ENCODE measurements at places on chromosomes 1 and 21.

GRCh38 chr1:41249319-41249718 is 7.2 kb upstream of the SCMH1 start:
- DNase-seq, result no peak

GRCh38 chr1:154747740-154748404 is 122.2 kb downstream of the KCNN3 start:
- peak; percentile 49 for DNase-seq

DNA sequence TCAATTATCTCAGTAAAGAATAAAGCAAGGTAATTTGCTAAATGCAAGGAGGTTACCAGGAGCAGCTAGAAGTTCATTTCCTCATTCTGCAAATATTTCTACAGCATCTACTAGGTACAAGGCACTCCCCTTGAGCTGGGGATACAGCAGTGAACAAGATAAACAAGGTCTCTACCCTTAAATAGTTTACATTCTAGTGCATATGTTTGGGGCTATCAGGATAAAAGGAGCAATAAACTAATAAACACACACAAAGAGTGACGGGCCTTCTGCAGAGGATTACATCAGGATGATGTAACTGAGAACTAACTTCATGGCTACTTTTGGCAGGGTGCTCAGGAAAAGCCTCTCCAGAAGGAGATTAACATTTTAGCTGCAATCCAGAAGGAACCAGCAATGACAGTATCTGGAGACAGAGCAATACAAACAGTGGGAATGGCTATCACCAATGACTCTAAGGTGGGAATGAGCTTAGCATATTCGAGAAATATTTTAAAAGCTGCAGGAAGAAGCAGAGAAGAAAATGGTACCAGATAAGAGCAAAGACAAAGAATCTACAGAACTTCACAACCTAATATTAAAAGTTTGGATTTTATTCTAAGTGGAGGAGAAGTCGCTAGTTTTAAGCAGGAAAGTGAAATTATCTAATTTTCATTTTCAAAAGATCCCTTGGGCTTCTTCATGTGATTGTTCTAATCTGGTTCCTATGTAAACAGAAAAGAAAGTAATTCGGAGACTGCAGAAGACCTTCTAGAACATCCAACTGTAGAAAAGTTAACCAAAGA is 25.8 kb downstream of the TP53BP2 start:
- no peak for DNase-seq

- DNase-seq, result peak; percentile 62
Measured at GRCh38 chr1:153945795-153946621, 510 bp downstream of the DENND4B start.

GRCh38 chr1:178579562-178579961 is 66.7 kb downstream of the TEX35 start:
- no peak for DNase-seq

DNA sequence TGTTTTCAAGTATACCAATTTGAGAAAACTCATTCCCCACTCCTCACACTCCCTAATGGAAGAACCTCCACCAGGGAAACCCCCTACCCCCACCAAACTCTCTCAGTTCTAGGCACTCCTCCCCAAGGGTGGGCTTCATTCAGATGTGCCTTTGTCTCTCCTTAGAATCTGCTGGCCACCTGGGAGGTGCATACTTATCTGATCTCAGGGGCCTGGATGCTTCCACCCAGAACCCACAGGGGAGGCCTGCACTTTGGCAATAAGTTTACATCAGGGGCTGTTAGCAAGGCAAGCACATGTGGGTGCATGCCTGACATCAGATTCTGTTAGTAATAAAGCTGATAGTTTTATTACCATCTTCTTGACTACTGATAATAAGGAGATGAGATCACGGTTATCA is 32.5 kb upstream of the SLAMF9 start:
- DNase-seq, result no peak

DNA sequence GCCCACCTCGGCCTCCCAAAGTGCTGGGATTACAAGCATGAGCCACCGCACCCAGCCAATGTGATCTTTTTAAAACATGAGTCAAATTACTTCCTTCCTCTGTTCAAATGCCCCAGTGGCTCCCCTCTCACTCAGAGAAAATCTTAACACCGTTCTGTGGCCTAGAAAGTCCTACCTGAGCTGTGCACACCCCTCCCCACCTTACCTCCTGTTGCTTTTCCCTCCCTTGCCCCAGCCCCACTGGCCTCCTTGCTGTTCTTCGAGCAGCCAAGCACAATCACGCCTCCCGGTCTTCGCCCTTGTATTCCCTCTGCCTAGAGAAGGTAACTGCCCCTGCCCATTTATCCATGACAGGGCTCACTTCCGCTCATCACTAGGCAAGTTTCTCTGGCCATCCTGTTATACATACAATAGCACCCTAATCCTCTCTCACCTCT is 62.6 kb upstream of the RPL11 start:
- no peak for DNase-seq

DNA sequence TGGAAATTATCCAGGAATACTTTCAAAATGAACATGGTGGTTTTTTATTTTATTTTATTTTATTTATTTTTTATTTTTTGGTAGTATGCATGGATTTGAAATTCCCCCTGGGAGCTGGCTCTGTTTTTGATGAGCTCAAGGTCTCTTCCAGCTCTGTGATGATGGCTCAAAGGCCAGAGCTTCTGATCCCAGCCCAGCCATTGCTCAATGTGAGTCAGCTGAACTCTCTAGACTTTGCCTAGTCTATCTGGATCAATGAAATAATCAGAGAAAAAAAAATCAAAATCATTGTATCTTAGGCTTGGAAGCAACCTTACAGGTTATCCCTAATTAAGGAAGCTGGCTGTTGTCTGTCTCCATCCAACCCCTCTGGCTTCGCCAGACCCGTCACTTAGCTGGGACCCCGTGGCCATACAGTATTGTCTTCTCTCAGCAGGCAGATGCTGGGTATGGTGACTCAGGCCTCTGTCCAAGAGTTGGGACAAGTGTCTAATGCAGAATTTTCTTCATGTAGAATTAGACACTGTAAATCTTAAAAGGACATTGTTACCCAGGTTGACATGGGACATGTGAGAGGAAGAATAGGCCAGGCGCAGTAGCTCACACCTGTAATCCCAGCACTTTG is 90.2 kb upstream of the LPGAT1 start:
- no peak for DNase-seq

- no peak for DNase-seq
Measured at GRCh38 chr1:207115269-207115668, 11.2 kb downstream of the C4BPA start.

GRCh38 chr1:2981981-2982614 is 39.2 kb upstream of the ACTRT2 start:
- no peak for DNase-seq

GRCh38 chr1:149849947-149850360 is 49.4 kb upstream of the BOLA1 start:
- DNase-seq, result no peak

DNA sequence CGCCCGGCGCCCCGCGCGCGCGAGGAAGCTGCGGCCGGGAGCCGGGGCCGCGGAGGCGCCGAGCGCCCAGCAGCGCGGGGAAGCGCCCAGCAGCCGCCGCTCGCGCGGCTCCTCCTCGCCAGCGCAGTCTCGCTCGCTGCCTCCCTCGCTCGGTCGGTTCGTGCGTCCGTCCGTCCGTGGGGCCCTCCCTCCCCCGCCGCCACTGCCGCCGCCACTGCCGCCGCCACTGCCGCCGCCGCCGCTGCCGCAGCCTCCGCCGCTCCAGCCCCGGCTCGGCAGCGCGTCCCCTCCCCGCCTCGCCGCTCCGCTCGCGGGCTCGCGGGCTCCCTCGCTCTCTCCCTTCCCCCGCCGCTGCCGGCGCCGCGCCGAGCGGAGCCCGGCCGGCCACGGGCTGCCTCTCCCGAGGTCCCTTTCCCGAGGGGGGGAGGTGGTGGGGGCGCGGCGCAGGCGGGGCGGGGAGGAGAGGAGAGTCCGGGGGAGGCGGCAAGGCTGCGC is at the start of gene KCND3:
Gene KCND3, minus strand, starts transcription at position 138 of the 495 bp plus-strand sequence.
- DNase-seq, result no peak

GRCh38 chr1:172448995-172449584 is 5.2 kb upstream of the PIGC start:
- no peak for DNase-seq

DNA sequence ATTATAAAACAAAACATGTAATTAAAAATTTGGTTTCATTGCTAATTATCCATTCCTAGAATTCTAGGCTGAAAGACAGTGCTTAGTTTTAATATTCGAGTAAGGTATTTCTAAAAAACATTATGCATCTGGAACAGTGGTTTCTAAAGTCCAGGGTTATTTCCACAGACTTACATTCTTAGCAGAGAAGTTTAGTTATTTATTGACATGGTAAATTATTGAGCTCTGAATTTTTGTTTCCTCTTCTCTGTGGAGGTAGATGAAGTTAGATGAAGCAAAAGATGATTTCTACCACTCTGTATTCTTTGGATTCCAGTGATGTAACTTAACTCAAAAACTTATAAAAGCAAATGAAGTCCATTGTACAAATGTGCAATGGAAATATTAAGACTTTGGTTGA is 709.4 kb downstream of the MRPL39 start:
- no peak for DNase-seq

GRCh38 chr1:44481701-44482100 is 76.6 kb downstream of the RNF220 start:
- DNase-seq, result no peak

- DNase-seq, result peak; percentile 42
Measured at GRCh38 chr1:77281491-77282186, at the start of gene AK5. Gene AK5 (plus strand): TSS chr1:77282019. CDS start chr1:77282314, 295 bp downstream.

GRCh38 chr1:116279715-116280114 is 93.3 kb upstream of the ATP1A1 start:
- no peak for DNase-seq

DNA sequence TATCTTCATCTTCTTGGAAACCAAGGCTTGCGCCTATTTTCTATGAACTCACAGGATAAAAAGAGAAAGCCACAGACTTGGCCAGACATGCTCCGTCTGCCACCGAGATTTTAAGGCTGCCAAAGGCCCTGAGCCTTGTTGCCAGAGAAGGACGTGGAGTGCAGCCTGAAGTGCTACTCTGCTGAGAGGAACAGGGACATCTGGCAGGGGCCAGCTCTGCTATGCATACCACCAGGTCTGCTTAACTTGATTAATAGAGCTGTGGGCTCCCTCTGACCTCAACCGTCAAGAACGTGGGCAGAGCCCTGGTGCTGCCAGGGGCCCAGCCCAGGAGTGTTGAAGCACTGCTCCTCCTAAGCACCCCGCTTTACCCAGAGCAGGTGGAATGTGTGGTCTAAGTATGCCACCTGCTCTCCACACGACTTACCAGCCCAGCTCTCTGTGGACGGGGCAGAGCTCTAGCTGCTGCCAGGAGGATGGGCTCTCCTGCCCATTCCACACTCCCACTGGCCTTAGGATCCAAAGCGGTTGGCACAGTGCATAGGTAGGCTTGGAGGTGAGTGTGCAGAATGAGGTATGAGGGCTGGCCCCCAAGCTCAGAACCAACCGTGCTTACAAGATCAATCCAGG is 10.6 kb downstream of the HCRTR1 start:
- DNase-seq, result no peak

DNA sequence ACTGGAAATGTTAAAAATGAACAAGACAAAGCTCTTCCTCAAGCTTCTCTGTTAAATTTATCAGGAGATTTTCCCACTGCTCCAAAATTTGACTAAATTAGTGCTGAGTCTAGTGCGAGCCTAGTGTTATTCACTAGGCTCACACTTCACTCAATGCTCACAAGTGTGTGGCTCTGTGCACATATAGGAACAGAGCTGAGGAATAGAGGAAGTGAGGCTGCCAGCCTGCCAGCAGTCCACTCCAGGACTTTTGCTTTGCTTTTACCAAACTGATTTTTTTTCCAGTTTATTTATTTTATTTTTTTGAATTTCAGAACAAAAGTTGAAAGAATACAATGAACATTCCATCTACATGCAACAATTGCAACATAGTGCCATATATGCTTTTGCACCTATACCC is 87.2 kb downstream of the VAV3 start:
- DNase-seq, result no peak

DNA sequence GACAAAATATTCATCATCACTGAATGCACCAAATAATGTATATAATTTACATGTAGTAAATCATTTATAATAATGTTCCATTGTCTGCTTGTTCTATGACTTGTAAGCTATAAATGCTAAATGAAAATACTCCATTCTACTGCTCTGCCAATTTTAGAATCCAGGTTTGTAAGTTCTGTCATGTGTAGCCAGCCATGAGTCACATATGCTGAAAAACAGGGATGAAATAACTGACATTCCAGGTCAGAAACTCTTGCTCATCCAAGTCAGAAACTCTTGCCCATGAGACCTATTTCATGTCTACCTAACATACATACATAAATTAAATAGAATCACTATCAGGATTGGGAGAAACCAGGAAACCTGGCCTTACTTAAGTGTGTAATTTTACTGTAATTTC is 95.6 kb downstream of the ASH1L start:
- DNase-seq, result no peak

- DNase-seq, result no peak
Measured at GRCh38 chr1:178388418-178389145, 108.2 kb downstream of the CLEC20A start.

- no peak for DNase-seq
Measured at GRCh38 chr1:167328816-167329483, 108.3 kb downstream of the POU2F1 start.

GRCh38 chr1:182166750-182167149 is 105.2 kb upstream of the ZNF648 start:
- no peak for DNase-seq

DNA sequence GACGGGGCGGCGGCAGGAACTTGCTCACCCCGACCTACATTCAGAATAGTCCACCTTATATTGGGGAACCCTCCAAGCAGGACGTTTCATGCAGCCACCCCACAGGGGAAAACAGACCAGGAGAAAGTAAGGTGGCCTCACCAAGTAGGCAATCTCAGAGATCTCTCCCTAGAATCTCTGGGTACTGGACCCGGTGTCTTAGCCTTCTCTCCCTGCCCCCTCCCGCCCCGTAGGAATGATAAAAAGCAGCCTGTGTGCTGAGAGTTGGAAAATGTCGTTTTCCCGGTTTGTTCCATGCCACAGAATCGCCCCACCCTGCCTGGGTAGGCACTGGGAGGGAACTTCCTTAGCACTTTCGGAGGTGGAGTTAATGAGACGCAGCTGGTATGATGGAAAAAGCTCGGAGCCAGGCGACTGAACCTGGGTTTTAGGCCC is 789 bp upstream of the PTPN14 start:
- no peak for DNase-seq

DNA sequence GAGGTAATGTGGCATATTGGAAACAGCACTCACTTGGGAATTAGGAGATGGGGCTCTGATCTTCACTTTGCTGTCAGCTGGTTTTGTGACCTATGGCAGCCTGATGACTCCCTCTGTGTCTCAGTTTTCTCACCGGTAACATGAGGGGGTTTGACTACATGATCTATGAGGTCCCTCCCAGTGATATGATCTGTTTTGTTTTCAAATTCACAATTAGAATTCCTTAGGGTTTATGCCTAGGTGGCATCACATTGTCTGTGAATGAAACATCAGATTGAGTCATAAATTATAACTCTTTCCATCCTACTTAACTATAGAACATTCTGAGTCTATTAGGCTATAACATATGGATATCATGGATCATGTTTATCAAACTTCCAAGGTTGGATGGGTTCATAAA is 386.6 kb downstream of the PTBP2 start:
- DNase-seq, result no peak

GRCh38 chr1:212179394-212180076 is 105.7 kb upstream of the PPP2R5A start:
- DNase-seq, result no peak

- no peak for DNase-seq
Measured at GRCh38 chr1:107139833-107140702, 771 bp upstream of the NTNG1 start.

GRCh38 chr21:46423546-46424038 is 35.1 kb upstream of the DIP2A start:
- DNase-seq, result no peak

Measured in stimulated activated CD4-positive, alpha-beta T cell treated with anti-CD3 and anti-CD28 coated beads, Interleukin-2, amount 100 ng/mL, for 48 hours (primary cell).